ENCODE measurements at places on chromosomes 13 and 19.

DNA sequence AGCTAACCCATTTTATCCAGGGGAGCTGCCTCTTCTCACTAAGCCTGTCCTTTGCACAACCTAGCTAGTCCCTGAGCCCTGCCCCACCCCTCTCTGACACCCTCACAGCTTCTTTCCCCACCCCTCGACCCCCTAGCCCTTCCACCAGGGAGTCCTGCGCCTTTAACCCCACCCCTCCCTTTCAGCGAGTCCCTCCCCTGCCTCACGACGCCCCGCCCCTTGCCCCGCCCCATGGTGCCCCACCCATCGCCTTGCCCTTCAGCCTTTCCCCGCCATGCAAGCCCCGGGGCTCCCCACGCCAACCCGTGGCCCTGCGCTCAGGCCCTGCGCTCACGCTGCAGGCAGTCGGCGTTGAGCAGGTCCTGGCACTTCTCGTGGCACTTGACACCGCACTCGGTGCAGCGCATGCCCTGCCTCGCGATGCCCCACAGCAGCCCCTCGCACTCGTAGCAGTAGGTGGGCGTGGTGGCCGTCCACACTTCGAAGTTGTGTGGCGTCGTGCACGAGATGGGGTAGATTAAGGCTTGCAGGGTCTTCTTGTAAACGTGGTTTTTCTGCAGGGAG, 40.0 kb downstream of the UNC13A start:
- DNase-seq, result peak; percentile 11

DNA sequence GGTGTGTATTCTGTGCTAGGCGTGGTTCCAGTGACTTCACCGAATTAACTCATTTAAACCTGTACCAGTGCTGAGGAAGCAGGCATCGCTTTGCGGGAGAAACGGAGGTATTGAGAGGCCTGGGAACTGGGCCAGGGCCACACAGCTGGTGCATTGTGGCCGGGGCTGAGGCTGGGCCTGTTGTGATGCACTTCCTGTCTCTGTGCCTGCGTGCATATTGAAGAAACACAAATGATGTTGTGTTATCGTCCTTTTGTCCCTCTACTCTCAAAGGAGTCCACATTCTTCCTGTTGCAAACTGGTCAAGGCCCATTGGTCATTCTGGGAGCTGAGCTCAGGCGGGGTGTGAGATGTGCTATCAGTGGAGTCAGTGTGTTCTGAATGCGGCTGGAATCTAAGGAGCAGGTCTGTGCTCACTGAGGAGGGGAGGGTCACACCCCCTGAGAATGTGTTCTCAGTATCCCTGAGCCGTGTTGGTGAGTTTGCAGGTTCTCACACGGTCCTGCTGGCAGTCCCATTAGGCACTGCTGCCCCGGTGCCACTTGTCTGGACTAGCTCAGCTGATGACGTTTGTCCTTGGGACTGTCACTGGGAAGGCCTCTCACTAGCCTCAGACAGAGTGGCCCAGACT, 62.1 kb downstream of the ARHGEF7 start:
- DNase-seq, result no peak

DNA sequence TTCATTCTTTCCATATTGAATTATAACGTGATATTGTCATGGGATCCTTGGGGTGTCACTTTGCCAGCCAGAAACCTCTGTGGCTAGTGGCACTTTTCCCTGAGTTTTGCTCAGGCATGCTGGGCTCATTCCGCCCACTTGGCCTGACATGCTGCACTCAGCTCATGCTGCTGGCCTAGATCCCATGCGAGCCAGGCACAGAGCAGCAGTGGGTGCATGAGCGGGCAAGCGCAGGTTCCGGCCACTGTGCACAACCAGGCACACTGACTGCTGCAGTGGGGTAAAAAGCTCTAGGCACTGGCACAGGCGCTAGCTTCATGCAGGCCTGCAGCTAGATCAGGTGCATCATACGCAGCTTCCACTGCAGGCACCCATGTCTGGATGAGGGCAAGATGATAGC, 221.2 kb downstream of the MAB21L1 start:
- DNase-seq, result no peak

- no peak for DNase-seq
Measured at GRCh38 chr13:85019121-85019520, 780.1 kb downstream of the SLITRK6 start.

DNA sequence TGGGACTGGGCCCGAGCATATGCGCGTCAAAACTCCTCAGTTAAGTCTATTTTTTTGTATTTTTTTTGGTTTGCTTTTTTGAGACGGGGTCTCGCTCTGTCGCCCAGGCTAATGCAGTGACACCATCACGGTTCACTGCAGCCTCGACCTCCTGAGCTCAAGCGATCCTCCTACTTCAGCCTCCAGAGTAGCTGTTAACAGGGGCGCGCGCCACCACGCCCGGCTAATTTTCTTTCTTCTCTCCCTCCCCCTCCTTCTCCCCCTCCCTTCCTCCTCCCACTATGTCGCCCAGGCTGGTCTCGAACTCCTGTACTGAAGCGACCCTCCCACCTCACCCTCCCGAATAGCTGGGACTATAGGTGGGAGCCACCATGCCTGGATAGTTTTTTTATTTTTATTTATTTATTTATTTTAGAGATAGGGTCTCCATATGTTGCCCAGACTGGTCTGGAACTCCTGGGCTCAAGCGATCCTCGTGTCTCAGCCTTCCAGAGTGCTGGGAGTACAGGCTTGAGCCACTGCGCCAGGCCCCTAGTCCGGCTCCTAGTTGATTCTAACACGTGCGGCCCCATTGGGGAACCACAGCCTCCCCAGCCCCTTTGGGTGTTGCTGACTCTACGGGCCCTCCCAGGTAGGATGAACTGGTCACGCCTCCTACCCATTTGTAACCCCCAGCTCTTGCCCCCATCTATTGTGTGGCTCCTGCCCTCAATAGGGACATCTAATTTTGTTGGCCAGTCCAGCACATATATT, 806 bp upstream of the ZNF837 start:
- no peak for DNase-seq

GRCh38 chr19:4935444-4935843, 26.1 kb downstream of the UHRF1 start:
- DNase-seq, result no peak

- DNase-seq, result no peak
Measured at GRCh38 chr19:46466536-46467196, 4.7 kb downstream of the PNMA8A start.

- no peak for DNase-seq
Measured at GRCh38 chr13:92459306-92459705, 767.3 kb upstream of the GPC6 start.

DNA sequence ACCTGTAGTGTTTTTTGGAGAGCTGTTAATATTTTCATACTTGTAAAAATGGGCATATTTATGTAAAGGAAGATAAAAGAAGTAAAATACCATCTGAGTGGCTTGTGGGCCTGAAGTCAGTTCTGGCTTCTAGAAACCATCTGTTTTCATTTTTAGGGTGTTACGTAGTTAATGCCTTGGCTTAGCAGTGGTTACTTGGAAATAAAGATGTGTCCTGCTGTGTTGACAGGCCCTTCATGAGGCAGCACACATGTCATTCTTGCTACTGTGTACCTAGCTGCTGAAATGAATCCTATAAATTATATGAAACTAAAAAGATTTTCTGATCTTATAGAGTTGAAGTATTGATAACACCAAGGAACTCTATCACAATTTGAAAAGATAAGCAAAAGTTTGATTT, 16.0 kb downstream of the ILF3 start:
- DNase-seq, result no peak

- DNase-seq, result no peak
Measured at GRCh38 chr19:3890591-3890990, 10.1 kb downstream of the ATCAY start.

DNA sequence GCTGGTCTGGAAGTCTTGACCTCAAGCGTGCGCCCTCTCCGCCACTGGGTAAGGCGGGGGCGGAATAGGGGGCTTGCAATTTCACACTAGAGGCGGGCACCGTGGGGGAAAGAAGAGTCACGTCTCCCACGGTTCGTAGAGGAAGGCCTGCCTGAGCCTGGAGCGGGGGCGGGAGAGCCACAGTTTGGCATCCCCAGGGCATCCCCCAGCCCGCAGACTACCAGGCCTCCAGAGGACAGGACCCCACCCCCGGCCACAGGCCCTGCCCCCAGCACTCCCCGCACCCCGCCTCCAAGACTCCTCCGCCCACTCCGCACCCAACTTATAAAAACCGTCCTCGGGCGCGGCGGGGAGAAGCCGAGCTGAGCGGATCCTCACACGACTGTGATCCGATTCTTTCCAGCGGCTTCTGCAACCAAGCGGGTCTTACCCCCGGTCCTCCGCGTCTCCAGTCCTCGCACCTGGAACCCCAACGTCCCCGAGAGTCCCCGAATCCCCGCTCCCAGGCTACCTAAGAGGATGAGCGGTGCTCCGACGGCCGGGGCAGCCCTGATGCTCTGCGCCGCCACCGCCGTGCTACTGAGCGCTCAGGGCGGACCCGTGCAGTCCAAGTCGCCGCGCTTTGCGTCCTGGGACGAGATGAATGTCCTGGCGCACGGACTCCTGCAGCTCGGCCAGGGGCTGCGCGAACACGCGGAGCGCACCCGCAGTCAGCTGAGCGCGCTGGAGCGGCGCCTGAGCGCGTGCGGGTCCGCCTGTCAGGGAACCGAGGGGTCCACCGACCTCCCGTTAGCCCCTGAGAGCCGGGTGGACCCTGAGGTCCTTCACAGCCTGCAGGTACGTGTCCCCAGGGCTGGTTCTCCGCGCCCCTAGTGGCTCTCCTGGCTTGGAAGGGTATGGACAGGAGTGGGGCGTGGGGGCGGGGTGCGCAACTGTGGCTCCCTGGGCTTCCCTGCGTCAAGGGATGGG, at the start of gene ANGPTL4:
ANGPTL4 (plus strand) TSS at position 353 of the 969 bp plus-strand sequence; CDS start at position 520, 167 bp downstream.
- DNase-seq, result peak; percentile 53

DNA sequence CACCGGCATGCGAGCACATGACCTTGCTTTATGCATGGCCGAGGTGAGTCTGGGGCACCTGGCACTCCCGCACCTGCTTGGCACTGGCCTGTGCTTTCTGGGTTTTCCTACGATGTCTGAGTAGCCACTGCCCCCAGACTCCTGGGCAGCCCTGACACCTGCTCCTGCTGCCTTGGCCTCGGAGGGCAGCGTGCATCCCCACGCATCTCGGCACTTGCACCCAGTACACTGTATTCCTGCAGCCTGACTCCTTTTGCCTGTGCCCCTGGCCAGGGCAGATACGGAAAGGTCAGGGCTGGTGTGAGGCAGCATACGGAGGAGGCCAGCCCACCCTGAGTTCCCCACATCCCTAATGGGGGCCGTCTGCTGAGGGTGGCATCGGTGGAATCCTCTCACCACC, 340.6 kb downstream of the TEX29 start:
- DNase-seq, result no peak

GRCh38 chr19:14985133-14985532, 5.5 kb upstream of the SLC1A6 start:
- DNase-seq, result no peak

DNA sequence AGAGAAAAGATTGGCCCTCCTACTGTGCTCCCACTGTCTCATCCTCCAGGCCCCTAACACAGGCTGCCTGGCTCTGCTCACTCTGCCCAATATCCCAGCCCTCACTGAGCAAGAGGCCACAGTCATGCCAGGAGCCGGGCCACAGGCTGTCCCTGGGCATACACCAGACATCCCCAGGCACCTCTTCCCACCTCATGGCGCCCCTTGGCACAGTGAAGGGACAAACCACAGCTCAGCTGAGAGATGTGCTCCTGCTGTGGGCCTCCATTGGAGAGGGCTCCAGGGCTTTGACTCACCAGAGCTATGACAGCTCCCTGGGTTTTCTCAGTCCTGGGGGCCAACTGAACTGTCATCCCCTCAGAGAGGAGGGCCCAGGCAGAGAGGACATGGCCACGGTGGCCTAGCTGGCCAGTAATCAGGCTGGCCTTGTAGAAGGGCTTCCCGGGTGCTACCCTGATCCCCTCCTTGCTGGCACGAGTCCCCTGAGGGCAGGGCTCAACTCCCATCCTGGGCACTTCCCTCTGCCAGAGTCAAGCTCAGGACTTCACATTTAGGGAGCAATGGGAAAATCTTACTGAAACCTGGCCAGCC, 220.9 kb downstream of the TUBA3C start:
- DNase-seq, result no peak

DNA sequence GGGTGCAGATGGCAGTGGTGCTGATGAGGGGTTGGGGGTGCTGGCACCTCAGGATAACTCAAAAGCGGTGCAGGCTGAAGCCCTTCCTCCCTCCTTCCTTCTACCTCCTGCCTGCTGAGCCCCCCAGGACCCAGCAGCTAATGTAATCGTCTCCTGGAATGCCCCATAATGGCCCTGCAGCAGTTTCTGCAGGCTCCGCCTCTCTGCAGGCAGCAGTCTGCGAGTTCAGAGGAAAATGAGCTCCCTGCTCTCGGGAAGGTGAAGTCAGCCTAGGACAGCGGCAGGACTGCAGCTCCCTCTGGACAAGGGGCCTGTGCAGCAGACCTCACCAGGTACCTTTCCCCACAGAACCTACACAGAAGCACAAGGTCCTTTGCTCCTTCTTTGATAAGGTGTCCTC, 130.9 kb downstream of the ZDHHC20 start:
- DNase-seq, result no peak

GRCh38 chr13:80226645-80227044, 114.3 kb downstream of the SPRY2 start:
- no peak for DNase-seq

- DNase-seq, result no peak
Measured at GRCh38 chr13:47841151-47841550, 159.9 kb downstream of the SUCLA2 start.

GRCh38 chr19:49872245-49873128, 4.7 kb downstream of the AKT1S1 start:
- DNase-seq, result no peak

DNA sequence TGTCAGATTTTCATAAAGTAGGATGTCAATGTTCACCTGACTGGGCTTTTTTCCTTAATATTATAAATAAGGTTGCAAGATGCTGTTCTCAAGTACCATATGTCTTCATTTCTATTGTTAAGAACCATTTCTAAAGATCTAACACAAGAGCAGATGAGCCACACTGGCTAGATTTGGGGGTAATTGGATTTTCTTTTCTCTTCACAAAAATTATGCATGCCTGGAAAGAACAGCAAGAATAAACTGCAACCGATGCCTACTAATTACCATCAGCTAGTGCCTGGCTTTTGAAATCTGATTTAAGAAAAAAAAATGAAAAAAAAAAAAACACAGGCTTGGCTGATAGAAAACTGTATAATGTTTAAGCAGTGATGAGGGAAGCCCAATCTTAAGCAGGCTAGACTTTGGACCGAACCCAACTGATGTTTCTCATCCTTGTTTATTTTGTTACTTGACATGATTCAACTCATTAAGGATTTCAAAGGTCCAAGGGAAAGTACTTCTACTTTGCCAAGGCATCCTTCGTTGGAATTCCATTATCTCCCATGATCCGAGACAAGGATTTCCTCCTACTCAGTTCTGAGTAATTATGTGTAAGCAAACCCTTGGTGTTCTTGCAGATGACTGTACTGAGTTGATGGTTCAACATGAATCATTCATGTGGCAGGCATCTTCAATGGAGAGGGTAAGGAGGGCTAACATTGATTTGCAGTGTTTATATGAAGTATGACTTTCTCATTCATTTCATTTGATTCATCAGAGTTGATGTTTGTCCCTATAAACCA, 300.5 kb downstream of the SPRY2 start:
- DNase-seq, result no peak

Measured in stimulated activated CD8-positive, alpha-beta memory T cell treated with anti-CD3 and anti-CD28 coated beads, Interleukin-2, amount 100 ng/mL, for 48 hours (primary cell).